Chondrocyte (in vitro differentiated cells): ENCODE measurements at places on chromosomes 2 and 18. TPM values are rescaled to one million over a fixed set of nuclear protein-coding genes. Genes with fewer than 3 reads are reported as not detected.

- DNase-seq = no peak
Measured at GRCh38 chr2:69545477-69545932, 98.0 kb downstream of the AAK1 start.

GRCh38 chr2:71780162-71780561 is 326.8 kb downstream of the DYSF start:
- no peak for DNase-seq

- no peak for DNase-seq
Measured at GRCh38 chr18:31301201-31301655, 16.7 kb upstream of the DSG1 start.

DNA sequence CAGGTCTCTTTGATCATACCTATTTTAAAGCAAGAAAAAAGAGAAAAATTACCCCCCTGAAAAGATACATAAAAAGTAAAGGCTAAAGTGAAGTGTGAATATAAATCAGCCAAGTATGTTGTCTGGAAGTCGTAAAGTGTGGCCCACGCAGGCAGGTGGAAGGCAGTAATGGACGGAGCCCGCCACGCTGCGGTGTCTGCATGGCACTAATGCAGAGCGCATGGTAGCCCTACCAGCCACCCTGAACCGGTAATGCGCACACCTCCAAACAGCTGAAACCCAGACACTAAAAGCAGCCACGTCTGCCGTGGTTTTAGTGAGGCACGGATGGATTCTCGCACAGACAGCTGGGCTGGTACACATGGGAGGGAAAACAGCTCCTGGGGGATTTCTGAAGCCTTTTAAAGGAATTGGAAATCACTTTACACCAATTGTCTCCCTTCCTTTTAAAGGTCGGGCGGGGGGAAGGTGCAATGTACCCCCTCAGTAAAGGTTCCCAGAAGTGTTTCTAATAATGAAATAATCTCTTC is 615.2 kb downstream of the CNTNAP5 start:
- no peak for DNase-seq

AQP12A gene
- total RNA-seq = not detected in 3 replicates
